ENCODE measurements at places on chromosomes 7 and 10. TPM values are rescaled to one million over a fixed set of nuclear protein-coding genes. Genes with fewer than 3 reads are reported as not detected.
A peak's percentile ranks its signal among the peaks of the same experiment; 100 is the strongest.

DNA sequence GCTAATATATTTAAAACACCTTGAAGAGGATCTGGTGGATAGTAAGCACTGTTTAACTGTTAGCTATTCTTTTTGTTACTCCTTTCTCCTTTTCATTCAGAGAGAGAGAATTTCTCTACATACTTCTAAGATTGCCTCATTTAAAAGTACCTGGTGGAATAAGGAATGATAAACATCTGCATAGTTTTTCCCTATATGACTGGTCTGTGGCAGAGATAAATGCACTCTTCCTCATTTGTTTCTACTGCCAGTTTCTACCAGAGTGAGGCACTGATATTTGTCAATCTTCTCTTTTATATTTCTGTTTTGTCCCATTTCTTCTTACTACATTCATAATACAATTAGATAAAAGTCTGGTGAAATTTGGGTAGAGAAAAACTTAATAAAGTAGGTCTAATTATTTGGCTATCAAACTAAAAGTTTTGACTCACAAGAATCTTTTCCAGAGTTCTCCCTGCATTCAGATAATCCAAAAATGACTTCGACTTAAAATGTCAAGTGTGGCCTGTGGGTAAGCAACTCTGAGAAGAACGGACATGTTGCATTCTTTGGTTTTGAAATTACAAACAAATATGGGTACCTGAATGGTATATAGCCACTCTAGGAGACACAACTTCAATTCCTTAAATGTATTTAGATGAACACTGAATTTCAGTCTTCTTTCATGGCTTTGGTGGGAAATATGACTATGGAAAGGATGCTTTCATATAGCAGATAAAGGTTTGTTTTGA lies 38.8 kb downstream of the RNLS start:
- DNase-seq, result no peak

Gene OR2A12
- total RNA-seq, result not detected

- DNase-seq, result no peak
Measured at GRCh38 chr7:93985101-93985500, 19.1 kb downstream of the BET1 start.

Gene SVOPL
- total RNA-seq, result not detected

Gene LBX1
- total RNA-seq, result not detected

- DNase-seq, result peak; percentile 16
Measured at GRCh38 chr7:44284881-44285541, 40.4 kb downstream of the CAMK2B start.

- no peak for DNase-seq
Measured at GRCh38 chr10:5484205-5484604, 15.2 kb downstream of the CALML5 start.

DNA sequence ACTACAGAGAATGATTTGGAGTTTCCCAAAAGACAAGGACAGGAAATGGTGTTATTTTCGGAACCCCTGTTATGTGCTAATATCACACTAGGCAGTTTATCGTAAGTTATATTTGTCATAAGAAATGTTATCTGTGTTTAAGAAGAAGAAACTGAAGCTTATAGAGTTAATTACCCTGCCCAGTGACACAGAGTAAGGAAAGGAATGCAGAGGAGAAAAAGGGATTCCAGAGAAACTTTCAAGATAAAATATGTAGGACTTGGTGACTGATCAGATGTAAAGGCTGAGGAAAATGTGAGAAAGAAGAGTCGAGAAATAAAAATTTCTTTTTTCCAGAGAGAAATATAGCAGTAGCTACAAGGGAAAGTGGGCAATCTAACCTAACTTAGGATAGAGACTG lies 63.5 kb upstream of the ZNF746 start:
- DNase-seq, result no peak

- DNase-seq, result no peak
Measured at GRCh38 chr10:78264361-78264760, 230.7 kb downstream of the RPS24 start.

Gene TMEM130
- total RNA-seq, result not detected

DNA sequence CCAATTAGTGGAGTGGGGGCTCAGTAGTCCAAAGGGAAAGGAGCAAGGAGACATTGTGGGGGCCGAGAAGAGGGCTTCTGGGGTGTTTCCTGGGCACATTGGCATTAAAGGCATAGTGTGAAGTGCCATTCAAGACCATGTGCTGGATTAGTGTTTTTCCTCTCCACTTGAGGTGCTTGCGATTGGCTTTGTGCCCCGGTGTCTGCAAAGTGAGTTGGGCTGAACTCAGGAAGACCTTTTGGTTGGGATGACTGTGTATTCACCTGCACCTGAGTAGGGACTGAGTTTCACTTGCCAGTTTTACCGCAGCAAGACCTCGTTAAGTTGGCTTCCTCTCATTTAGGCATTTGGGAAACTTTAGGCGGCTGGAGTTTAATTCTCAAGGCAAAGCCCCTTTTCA lies 73.0 kb downstream of the TCF7L2 start:
- no peak for DNase-seq

Gene HOXA5
- not detected for total RNA-seq

- no peak for DNase-seq
Measured at GRCh38 chr7:25677595-25677994, 449.3 kb upstream of the NPVF start.

GRCh38 chr7:46720761-46721160 lies 799.7 kb upstream of the IGFBP3 start:
- no peak for DNase-seq

DNA sequence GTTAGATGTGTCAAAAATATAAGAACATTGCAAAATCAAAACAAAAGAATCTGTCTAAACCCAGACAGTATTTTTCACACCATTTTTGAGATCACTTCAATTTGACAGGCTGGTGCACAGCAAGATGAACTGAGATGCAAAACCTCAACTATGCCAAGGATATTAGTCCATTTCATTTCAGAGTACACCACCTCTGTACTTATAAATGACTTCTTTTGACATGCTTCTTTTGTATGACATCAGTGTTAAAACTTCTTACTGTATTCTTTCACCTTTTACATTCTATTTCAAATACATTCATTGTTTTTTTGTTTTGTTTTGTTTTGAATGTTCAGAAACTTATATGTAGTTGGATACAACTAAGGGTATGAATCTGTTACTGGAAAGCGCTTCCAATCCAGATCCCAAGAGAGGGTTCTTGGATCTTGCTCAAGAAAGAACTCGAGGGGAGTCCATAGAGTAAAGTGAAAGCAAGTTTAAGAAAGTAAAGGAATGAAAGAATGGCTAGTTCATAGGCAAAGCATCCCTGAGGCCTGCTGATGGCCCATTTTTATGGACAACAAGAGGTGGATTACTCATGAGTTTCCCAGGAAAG lies 23.5 kb upstream of the GPR141 start:
- DNase-seq, result no peak

DNA sequence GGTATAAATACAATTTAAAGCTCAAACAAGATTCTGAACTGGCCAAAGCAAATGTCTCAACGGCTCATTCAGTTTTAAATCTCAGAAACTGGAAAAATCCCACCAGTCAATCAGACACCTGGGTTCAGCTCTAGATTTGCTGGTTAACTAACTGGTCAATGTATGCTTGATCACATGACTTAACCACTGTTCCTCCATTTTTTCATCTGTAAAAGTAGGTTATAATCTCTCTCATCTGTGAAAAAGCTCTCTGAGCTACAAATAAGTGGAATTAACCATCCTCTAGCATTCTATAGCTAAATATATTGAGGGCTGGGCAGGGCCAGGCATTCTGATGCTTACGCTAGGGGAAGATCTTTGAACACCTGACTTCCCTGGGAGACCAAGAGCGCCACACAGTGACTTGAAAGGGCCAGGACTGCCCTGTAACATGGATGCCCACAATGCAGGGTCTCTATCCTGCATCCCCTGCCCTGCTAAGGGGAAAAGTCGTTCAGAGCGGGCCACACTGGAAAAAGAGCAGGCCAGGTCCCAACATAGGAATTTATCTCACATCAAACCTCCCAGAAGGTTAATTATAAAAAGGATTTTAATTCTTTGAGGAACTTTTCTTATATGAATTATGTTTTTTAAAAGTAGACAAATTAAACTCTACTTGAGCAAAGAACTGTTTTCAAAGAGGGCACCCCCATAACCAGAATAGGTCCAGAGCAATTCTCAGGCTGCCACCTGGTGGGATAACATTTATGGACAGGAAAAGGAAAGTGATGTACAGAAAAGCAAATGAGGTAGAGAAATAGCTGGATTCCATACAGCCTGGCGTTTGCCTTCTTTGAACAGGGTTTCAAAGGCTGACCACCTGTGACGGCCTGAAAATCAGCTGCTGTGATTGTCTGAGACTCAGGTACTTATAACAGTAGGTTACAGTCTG lies 1.8 kb downstream of the RP9 start:
- DNase-seq, result no peak

GRCh38 chr10:44458671-44459413 lies 73.9 kb upstream of the CXCL12 start:
- no peak for DNase-seq

DNA sequence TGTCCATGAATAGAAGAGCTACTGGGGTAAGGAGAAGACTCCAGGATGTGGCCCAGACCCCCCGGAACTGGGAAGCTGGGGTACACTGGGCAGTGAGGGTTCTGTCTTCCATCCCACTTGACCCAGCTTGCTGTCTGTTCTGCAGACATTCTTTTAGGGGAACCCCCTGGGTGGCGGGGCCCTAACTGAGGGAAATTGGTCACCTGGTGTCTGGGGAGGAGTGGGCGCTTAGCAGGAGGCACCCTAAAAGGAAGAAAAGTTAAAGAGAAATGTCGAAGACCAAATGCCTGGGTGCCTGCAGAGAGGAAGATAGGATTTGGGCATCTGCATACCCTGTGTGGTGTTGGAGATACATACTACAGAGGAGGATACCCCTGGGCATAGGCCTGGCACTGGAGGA lies 1.0 kb downstream of the AP1S1 start:
- no peak for DNase-seq

DNA sequence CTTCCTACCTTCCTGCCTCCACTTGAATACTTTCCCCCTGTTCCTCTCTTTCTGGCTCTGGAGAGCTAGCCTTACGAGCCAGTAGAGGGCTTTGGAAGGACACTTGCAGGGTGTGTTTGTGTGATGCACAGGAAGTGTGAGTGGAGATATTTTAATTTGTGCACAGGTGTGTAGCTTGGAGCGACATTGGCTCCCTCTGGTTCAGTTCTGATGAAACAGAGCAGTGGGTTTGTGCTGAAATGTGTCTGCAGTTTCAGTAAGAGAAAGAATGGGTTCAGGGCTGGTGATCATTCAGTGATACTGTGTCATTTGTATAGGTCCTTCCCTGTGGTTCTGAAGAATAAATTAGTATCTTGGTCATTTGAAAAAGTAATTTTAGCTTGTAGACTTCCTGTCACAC lies 86.9 kb downstream of the SND1 start:
- no peak for DNase-seq

DNA sequence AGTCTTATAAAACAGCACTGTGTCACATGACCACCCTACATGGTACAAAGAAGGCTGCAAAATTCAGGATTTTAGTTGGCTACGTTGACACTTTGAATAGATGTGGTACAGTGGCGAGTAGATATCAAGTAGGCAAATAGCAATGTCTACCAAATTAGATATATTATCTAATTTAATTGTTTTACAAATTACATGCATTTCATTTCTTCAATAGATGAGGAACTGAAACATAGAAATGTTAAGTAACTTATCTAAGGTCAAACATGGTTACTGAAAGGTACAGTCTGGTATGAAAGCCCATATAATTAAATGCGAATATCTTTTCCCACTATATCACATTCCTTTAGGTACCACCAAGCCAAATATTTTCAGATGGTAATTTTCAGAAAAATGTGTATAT lies 972.2 kb downstream of the NRG3 start:
- DNase-seq, result no peak

- DNase-seq, result no peak
Measured at GRCh38 chr7:45469103-45469502, 105.1 kb upstream of the ADCY1 start.

DNA sequence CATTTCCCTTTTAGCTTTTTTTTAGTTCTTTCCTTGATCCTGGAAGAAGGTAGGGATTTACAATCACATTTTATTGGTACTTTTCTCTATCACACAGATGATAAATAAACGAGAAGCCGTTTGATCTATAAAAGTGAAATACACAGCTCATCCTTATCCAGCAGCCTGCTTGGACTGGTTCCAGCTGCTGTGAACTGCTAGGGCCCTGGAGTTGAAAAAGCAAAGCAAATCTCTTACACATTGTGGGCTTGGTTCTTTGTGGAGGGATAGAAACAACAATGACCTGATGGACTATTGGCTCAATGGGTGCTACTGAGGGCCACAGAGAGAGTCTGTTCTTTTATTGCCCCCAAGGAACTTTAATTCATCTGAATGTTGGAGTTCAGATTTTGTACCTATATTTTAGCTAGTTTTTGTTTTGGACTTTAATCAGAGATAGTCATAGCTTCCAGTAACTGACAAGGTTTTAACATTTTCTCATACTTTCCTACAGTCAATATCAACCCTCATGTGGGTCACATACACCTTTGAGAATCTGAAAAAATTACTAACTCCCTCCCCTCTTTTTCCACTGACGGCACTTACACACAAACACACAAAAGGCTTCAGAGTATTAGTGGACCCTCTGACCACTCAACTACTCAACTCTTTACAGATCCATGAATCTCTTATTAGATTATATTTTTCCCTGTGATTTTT lies 91.6 kb upstream of the CCDC6 start:
- no peak for DNase-seq

Gene SNCG
- total RNA-seq, result 24.3 TPM

GRCh38 chr7:69994218-69994617 lies 395.9 kb downstream of the AUTS2 start:
- DNase-seq, result no peak

DNA sequence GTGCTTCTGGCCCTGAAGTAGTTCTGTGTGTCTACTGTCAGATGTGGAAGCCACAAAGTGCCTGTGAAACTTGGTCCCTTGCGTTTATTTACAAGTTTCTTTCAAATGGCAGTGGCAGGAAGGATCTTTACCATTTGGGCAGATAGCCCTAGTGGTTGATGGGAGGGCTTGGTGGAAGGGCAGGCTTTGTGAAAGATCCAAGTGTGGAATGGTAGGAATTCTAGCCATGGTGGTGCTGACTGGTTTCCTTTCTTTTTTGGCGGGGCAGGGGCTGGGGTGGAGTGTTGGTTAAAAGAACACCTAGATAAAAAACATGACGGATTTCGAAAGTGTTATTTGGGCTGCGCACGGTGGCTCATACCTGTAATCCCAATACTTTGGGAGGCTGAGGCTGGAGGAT lies 27.0 kb downstream of the AUTS2 start:
- DNase-seq, result no peak

Gene MLXIPL
- 0.69 TPM for total RNA-seq

DNA sequence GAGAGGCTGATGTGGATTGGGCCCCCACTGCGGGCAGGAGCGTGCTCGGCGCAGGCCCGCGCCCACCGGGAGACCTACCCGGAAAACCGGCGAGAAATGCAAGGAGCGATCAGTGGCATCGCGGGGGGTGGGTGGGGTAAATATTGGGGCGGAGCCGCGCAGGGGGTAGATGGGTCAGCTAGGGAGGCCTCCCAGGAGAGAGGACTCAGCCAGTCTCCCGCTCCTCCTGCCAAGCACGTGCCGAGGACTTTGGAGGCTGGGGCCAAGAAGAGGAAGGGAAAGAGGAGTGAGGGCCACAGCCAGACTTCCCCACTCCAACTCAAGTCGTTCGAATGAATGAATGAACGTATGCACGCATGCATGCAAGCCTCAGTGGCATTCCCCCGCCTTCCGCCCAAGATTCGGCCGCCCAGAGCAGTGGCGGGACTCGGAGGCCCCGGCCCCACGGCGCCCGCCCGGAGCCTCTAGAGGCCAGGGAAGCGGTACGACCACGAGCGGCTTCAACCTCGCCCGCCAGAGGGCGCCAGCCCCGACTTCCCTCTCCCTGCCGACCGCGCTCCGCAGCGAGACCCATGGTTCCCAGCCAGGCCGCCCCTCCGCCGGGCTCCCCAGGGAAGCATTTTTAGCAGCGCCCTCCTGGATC lies 3.6 kb downstream of the NPM3 start:
- peak; percentile 85 for DNase-seq

Gene CDC14C
- not detected for total RNA-seq
